ENCODE measurements at places on chromosomes 3 and 15.

DNA sequence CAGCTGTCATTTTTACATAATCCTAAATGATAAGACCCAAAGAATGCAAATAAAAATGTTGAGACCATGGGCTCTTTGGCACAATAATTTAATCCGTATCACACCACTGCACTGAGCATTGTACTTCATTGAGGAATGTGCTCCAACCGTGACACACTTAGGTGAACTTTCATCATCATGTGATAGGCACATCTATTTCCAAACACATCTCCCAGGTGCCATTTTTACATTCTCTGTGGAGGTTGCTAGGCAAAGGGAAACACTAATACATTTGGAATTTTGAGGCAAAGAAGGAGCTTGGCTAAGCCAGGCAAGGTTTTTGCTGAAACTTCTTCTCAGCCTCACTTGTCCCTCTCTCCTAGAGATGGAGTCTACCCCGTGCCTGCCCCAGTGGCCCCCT is 68.7 kb downstream of the LRTM1 start:
- DNase-seq, result no peak

GRCh38 chr3:123821920-123822319 is 62.2 kb downstream of the MYLK start:
- no peak for DNase-seq

GRCh38 chr15:58069008-58069407 is 3.5 kb upstream of the ALDH1A2 start:
- DNase-seq, result no peak

DNA sequence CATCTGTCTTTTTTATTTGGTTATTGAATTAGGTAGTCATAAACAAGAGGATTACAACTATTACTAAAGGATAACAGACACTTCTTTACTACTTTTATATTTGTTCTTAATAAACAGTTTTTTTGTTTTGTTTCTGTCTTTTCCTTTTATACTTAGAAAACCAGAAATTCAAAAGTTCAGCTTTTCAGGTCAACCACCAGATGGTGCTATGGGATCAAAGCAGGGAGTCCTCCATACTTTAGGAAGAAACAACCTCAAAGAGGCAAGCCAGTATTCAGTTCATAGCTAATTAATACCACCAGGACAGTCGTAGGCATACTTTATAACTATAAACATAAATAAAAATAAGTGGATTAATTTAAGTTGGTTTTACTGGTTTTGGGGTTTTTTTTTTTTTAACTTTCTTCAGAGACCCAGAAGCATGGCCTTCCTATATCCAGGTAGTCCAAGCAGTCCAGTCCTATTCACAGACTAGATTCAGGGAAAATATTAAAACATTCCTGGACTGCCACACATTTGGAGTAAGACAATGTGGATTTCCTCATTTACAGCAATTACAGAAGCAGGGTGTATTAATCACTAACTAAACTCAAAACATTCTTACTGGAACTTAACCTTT is 16.0 kb upstream of the EID1 start:
- peak; percentile 84 for DNase-seq

GRCh38 chr15:71109130-71109529 is 6.1 kb upstream of the THSD4 start:
- DNase-seq, result peak; percentile 37

DNA sequence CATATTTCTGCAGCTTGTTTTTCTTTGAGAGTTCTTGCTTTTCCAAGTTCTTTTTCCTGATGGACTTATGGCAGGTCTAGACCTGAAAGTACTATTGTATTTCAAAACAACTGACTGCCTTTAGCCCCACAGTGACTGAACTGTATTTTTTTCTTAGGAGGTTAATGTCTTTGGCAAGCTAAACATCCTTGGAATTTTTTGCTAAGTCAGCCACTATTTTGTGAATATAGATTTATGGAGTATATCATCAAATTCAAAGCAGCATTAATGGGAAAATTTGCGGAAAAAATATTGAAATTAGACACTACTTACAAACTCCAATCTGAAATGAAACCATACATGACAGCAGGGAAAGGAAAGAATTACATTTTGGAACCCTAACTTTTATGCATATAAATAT is 8.6 kb downstream of the PIK3CA start:
- DNase-seq, result no peak

GRCh38 chr3:143991713-143992112 is 20.1 kb downstream of the DIPK2A start:
- DNase-seq, result no peak

GRCh38 chr15:32799936-32800535 is 82.2 kb downstream of the GREM1 start:
- no peak for DNase-seq

DNA sequence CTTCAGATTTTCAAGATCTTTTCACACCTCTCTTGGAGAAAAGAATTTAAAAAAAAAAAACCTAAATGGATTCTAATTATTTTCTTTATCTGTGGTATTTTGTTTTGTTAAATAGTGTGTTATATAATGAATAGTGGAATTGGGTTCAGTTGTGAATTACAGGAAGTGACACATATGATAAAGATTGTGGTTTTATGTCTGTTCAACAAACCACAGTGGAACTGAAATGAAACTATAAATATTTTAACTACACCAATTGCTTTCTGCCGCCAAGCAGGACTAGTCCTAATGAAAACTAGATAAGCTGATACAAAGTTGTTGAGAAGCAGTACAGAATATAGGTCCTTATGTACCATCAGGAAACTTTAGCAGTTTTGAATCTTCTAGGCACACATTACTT is 121.6 kb downstream of the UBE2E2 start:
- DNase-seq, result peak; percentile 1

DNA sequence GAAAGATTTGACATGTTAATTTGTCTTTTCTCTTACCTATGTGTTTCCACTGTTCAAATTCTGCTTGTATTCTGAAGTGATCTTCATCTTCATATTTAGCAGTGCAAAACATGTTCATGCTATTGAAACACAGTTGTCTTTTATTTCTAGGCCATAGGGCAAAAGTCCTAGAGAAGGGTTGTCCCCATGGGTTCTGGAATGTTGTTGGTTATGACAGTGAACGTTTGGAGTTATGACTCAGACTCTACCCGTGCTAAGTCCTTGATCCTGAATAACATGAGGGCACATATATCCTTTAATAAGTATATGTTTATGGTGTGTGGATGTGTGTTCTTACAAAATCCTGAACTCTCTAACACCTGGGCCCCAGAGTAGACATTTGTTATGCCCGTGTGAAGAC is 23.0 kb upstream of the ARPP21 start:
- DNase-seq, result no peak

GRCh38 chr3:78712270-78712669 is 1055.5 kb downstream of the ROBO1 start:
- no peak for DNase-seq

- DNase-seq, result no peak
These were observed 26.3 kb downstream of the ZBTB38 start for GRCh38 chr3:141394560-141394959.

GRCh38 chr3:111636366-111636885 is 41.3 kb upstream of the ZBED2 start:
- no peak for DNase-seq

DNA sequence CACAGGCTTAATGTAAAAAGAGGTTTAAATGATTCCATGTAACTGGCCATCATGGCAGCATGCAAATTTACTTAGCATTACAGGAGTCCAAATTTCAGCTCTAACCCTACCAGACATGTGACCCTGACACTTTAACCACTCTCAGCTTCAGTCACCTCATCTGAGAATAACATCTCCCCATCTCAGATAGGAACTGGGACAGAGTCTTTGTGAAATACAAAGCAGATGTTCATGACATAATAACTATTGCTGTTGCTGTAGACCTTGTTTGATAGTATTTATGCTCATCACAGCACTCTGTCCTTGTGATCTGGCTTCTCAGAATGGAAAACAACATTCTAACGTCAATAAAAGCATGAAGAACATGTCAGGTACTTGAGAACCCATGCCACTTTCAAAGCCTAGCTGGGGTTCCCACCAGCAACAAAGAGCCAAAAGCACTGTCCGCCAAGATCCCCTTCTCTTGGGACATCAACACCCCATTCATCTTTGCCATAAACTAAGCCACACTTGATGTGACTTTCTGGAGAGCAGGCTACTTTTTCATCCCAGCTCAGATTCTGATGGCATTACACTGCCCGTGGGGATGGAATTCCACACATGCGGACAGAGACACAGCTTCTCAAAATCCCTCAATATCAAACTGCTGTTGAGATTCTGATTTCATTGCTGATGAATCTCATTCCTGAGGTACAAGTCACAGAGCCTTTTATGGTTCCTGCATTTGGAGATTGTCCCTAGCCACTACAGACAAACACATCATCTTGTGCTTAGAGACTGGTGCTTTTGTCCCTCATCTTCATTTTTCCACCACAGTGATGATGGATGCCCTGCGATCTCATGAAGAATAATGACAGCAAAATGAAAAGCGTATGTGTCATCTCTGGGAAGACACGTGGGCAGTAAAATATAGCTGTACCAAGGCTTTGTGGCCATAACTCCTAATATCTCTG is 202.7 kb downstream of the TNIK start:
- DNase-seq, result no peak

DNA sequence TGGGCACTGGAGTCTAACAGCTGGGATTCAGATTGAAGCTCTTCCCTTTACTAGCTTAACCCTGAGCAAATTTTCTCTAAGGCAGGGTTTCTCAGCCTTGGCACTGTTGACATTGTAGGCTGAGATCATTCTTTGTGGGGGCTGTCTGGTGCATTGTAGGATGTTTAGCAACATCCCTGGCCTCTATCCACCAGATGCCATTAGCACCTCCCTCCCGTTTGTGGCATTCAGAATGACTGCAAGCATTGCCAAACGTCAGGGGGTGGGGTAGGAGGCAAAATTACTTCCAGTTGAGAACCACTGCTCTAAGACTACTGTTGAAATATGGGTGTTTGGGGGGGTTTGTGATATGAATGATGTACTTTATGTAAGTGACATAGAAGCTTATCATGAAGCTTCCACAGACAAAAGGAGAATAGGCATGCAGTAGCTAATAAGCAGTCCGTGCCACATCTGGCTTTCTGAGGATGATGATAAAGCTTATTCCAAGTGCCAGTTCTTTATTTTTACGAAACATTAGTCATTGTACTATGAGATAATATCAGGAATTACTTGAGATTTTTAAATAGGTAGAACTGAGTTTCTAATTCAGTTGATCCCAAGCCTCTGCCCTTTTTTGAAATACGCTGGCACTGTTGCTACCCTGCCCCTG is 39.3 kb downstream of the NKIRAS1 start:
- DNase-seq, result peak; percentile 81

DNA sequence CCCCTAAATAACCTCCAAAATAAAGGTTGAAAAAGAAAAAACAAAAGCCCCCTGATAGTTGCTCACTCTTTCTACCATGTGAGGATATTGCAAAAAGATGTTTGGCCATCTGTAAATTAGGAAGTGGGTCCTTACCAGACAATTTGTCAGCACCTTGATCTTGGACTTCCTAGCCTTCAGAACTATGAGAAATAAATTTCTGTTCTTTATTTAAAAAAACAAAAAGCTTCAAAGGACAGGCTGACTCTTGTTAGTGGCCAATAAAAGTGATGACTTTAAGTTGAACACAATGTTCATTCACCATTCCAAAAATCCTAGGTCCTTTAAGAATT is 103.5 kb downstream of the CBLB start:
- DNase-seq, result no peak

DNA sequence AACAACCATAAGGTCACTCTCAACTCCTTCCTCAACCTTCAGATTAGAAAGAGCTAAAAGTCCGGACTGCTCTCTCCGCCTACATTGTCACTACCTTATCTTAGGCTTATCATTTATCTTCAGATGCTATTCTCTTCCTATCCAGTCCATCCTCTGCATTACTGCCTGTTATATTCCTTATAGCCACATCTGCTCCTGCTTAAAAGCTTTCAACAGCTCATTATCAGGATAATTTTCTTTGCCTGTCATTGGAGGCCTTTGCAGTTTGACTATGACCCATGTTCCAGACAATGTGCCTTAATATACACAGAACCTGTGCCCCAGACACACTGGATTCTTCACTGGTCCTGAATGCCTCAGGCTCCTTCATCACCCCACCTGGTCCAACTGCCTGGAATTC is 184.1 kb upstream of the SETMAR start:
- DNase-seq, result no peak

DNA sequence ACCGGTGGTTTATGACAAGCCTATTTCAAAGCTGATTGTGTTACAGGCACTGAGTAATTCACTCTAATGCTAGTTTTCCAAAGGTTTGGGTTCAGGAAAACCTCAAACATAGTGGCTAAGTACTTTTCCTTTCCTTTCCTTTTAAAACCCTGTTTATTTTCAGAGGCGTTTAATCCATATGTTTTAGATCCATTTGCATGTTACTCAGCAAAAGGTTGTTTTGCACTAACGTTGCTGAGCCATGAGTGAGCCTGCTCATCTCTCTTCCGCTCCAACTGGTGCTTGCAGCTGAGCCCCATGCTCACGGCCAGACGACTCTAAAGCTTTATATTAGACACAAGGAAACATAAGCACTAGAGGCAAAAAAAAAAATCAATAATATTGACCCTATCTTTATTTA is 9.4 kb downstream of the CEMIP start:
- peak; percentile 46 for DNase-seq

DNA sequence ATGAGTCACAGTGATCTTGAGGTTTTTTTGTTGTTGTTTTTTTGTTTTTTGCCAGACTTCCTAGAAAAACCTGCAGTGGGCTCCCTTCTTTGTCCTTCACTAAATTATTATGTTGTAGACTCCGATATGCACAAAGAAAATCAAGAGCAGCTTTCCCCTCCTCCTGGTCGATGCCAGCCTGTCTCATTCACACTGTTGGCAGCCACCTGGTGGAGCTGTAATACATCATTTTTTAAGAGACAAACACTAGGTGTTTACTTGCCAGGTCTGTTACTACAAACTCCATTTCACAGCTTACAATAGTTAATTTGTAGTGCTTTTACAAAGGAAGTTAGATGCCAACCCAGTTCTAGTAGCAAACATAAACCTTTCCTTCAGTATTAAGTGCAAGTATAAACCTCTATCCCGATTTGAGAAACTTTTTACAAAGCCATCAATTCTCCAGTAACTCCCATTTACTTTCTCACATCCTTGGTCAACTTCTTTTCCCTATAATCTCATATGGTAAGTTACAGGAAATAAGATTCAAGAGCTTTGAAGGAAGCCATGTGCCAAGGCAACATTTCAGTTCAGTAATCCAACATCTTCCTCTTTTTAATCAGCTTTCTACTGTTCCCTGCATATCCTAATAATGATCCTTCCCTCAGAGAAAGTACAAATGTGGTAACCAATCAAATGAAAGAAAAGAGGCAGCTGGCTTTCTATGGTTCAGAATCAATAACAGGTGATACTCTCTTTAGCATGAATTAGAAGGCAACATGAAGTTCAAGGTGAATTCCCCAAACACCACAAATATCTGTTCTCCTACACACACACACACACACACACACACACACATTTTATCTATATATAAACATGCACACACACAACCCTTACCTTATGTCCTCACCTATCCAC is 14.0 kb downstream of the AAGAB start:
- DNase-seq, result no peak

DNA sequence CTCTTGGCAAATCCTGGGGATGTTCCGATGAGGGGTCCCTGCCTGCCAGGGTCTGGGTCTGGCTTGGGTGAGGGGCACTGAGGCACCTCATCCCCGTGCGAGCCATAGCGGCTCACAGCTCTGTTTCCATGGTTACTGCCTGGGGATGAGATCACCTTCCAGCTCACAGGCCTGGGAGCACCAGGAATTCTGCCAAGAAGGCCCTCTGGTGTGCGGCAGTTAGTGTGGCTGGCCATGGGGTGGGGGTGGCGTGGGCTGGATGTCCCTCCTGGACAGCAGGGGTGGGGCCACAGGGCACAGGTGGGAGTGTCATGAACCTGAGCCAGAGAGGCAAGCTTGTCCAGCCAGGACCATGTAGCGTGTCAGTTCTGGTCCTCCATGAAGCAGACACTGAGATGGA is 22.1 kb upstream of the PRR23E start:
- peak; percentile 16 for DNase-seq

Data from fibroblast of the conjunctiva (primary cell).